Kidney (tissue), 22 donors: ENCODE measurements at places on chromosomes 11 and 22. TPM values are rescaled to one million over a fixed set of nuclear protein-coding genes. Genes with fewer than 3 reads are reported as not detected.

DNA sequence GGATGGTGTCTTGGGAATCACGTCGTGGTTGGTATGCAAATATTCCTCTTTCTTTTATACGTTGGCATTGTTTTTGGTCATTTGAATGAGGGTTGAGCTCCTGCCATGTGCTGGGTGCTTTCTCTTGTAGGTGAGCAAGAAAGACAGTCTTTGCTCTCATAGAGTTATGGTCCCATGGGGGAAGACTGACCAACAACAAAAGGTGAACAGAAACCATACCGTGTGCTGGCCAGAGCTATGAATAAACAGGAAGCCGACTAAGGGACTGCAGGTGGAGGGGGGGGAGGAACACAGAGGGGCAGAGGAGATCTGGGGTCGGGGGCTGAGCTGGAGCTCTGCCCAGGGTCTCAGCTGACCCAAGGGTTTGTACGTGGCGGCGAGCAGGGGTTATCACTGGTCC is 245.3 kb downstream of the CTTN start:
- DNase-seq = no peak

GRCh38 chr22:27175021-27175838 is 517.8 kb downstream of the MIAT start:
- no peak for DNase-seq

The FGF3 gene
- total RNA-seq = not detected

DNA sequence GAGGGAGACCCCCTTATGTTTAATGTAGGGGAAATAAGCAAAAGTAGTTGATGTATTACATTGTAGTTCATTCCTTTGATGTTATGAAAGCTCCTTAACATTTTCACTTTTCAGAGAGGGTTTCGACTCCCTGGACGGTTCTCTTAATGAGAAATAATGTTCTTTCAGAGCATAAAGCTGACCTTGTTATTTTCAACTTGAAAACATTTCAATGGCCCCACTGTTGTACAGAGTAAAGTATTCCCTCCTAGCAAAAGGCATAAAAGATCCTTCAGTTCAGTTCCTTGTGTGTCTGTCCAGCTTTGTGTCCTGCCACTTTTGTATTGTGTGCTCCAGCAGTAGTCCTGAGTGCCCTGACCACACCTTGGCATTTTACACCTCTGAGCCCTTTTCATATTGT is 63.9 kb downstream of the UVRAG start:
- no peak for DNase-seq

The PKDREJ gene
- 0.06 TPM for total RNA-seq

GRCh38 chr11:16016468-16016829 is 339.9 kb downstream of the SOX6 start:
- no peak for DNase-seq

- DNase-seq = no peak
Observed at GRCh38 chr11:3865388-3866193, 10.1 kb downstream of the STIM1 start.

The NLRP14 gene
- total RNA-seq = 0.47 TPM

GRCh38 chr11:34242037-34242625 is 115.7 kb downstream of the ABTB2 start:
- peak; percentile 68 for DNase-seq

The SCARF2 gene
- total RNA-seq = 12.3 TPM

DNA sequence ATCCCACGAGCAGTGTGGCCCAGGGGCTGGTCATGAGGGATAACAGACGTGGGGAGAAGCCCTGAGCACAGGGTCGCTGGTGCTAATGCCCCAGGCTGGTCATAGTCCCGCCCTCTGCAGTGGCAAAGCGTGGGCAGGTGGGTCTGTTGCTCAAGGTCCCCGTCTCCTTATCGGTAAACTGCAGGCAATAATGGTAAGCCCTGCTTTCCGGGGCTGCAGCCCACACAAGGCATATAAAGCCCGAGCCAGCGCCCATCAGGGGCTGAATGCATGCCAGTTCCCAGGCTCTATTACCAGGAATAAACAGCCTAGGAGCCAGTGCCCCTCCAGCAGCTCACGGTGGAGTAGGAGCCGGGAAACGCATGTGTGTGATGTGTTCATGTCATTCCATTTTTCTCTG is 261.0 kb downstream of the BRD1 start:
- peak; percentile 31 for DNase-seq

The SMCO4 gene
- total RNA-seq = 33.0 TPM

DNA sequence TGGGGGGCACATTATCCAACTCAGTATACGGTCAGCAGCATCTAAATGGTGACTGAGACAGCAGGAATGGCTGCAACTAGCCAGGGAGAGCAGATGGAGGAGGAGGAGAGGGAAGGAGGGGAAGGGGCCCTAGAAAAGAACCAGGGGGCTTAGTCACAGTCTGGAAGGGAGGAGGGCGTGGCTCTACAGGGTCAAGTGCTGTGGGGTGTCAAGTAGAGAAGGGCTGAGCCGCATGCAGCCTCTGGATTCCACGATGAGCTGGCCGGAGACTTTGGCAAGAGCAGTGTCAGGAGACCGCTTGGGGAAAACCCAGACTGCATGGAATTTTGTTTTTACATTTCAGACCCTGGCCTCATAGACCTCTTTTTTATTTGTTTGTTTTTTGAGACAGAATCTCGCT is 25.8 kb upstream of the PPFIA1 start:
- DNase-seq = no peak
